ENCODE measurements at places on chromosomes 3 and 15.

DNA sequence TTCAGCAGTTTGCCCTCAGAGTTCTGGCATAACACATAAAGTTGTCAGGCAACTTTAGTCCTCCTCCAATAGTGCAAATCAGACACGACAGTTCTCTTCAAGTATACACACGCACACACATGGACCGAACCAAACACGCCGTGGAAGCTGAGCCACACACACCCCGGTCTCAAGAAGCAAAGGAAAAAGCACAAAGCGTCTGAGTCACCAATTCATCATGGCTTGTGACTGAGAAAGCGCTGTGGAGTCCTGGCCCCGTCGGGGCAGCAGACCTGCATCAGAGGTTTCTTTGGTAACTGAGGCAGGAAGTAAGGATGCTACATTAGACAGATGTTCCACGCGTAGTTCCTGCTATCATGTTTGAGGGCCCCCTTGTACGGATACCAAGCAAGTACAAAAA lies 85.7 kb downstream of the VGLL4 start:
- no peak for DNase-seq

DNA sequence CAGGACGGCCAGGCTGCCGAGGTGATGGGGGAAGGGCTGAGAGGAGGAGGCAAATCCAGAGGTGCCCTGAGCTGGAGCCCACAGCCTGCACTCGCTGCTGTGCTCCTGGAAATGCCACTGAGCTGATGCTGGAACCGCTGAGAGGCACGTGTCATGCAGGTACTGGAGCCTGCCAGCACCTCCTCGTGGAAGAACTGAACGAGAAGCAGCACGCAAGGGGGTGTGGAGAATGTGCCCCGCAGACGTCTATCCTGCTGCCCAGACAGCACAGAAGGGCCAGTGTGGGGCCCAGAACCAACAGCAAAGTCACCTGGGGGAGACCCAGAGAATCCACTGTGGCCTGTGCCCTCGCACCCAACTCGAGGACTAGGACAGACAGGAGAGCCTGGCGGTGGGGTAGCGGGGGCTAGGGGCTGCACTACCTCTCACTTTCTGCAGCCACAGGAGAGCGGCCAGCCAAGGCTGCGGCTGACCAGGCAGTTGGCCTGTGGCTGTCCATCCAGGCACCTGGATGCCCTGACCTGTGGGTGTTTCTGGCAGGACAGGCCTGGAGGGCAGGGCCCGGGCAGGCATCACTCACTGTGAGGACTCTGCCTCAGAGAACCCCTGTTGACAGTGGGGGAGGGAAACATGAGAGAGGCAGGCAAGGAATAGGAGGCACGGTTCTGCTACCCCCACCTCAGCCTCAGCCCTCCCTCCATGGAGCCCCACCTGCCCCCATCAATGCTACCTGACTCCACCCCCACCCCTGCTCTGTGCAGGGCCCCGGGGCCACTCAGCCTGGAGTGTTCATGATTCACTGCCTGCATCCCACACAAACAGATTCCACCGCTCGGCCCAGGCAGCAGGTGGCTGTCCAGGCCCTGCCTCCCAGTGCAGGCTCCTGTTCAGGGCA lies 213.1 kb downstream of the TBC1D2B start:
- DNase-seq = no peak

- no peak for DNase-seq
These were observed 30.0 kb upstream of the PLSCR4 start for GRCh38 chr3:146280864-146281263.

DNA sequence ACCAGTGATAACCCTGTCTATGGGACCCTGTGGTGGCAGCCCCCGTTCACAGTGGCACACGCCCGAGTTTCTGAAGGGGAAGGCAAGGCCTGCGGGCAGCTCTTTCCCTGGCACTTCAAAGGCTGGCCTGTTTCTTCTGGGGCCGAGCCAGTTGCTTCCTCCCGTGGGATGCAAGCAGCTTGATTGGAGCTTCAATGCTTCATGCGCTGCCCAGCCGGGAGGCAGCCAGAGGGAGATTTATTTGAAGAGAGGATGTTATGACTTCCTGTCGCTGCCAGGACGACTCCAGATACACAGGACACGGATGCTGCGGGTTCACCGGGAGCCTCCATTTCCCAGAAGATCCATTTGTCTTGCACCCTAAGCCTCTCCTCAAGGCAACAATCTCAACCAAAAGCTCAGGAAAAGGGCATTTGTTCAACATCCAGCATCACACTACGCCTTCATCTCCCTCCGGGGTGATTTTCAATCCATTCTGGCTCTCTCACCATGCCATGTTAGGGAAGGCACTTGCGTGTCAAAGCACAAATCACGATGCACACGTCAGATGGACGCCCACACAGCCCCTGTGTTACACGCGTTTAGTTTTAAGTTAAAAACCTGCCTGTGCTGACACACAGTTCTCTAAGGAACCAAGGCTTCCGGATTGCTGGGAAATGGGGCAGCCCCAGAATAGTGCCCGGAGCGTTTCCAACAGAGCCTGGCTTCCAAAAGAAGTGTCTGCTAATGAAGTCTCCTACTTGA lies 330.2 kb downstream of the OCA2 start:
- DNase-seq = no peak

All from HEK293T (cell line).